Activated naive CD4-positive, alpha-beta T cell treated with anti-CD3 and anti-CD28 coated beads for 36 hours (primary cell): ENCODE measurements at places on chromosomes 11 and 22. TPM values are rescaled to one million over a fixed set of nuclear protein-coding genes. Genes with fewer than 3 reads are reported as not detected.

The CCDC157 gene
- 1.1 TPM for total RNA-seq

DNA sequence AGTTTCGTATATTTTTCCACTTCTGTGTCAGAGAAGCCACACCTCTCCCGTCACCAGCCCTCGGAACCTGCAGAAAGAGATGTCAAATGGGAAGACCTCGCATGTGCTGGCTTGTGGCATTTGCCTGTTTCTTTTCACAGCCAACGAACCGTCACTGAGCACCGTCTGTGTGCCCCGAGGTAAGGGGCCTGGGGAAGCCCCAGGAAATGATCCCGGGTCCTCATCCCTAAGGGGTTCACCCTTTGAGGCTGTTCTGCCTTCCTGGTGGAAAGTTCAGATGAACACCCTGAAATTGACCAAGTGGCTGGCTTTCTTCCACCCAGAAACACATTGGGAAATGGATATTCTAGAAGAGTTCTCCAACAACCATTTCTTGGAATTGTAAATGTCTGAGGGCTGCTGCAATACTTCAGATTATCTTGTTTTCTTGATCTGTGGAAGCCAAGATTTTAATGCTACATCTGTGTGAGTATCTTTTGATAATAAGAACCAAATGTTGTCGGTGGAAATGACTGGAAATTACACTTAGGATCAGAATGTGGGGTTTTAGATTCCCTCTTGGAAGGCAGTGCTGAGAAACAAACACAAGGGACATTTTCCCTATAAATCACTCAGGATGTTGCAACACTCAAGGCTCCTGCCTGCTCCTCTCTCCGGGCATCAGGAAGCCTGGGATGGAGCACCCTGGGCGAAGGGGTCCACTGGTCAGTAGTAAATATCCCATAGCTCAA lies 37.6 kb downstream of the RIBC2 start:
- H3K4me1 ChIP-seq: no peaks in the 10 kb centered on the region
- no peak overlapping the region for H3K4me3 ChIP-seq
- H3K27me3 ChIP-seq: no peaks in the 10 kb centered on the region
- no peak overlapping the region for H3K27ac ChIP-seq

DNA sequence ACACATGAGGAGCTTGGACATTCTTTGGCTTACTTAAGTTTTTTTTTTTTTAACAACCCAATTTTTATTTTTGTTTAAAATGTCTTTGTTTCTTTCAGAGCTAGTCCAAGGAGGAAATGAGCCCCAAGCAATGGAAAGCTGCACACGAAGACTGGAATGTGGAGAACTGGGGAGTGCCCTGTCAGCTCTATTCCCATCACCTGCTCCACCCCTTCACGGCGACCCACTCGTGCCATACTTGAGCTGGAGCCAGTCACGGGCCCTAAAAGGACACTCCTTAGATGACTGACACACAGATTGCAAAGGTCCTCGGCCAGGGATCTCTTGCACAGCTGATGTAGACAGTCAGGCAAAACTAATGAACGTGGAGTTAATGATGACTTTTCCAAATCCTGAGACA lies 10.6 kb upstream of the SLC25A18 start:
- H3K27ac ChIP-seq: no peak overlapping the region
- H3K36me3 ChIP-seq: no peaks in the 10 kb centered on the region
- no peaks in the 10 kb centered on the region for H3K4me1 ChIP-seq
- H3K4me3 ChIP-seq: no peak overlapping the region
- no peak for DNase-seq
- H3K27me3 ChIP-seq: no peaks in the 10 kb centered on the region

GRCh38 chr11:16853859-16854258 lies 115.4 kb downstream of the C11orf58 start:
- no peak overlapping the region for H3K27ac ChIP-seq
- no peak overlapping the region for H3K4me3 ChIP-seq
- no peak for DNase-seq
- no peaks in the 10 kb centered on the region for H3K27me3 ChIP-seq

DNA sequence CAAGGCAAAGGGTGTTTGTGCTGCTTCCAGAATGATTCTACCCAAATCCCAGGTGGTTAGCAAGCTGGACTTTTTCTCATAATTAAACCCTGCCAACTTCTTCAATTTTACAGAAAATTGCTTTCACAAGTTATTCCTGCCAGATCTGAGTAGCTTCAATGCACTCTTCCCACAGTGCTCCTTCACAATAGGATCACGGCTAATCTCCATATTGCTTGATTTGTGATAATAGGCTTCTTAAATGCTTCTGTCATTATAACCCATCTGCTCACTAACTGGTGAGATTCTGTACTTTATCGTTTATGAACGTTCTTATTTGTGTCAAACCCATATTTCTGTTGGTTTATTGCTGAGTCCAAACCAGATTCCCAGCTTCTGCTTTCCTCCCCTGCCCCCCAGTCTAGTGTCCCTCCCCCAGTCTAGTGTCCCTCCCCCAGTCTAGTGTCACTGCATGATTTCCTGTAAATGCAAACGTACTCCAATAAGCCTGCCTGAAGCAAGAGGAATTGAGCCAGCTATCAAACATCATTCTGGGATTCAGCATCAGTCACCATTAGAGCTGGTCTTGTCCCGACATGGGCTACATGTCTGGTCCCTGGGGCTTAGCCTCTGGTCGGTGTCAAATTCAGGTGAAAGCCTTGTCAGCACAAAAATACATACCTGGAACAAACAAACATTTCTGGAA lies 14.0 kb downstream of the MMP3 start:
- DNase-seq: no peak
- no peak overlapping the region for H3K4me3 ChIP-seq
- no peaks in the 10 kb centered on the region for H3K4me1 ChIP-seq
- no peaks in the 10 kb centered on the region for H3K36me3 ChIP-seq
- no peak overlapping the region for H3K27ac ChIP-seq
- H3K27me3 ChIP-seq: peaks cover 28% of the 10 kb centered on the region

GRCh38 chr22:46295277-46295971 lies 1.2 kb upstream of the GTSE1 start:
- peaks cover 7% of the 10 kb centered on the region for H3K27me3 ChIP-seq
- no peak for DNase-seq
- peak overlapping the region; percentile 53 for H3K27ac ChIP-seq
- H3K4me1 ChIP-seq: peaks cover 25% of the 10 kb centered on the region

The HORMAD2 gene
- total RNA-seq: not detected

The BTBD18 gene
- total RNA-seq: not detected

DNA sequence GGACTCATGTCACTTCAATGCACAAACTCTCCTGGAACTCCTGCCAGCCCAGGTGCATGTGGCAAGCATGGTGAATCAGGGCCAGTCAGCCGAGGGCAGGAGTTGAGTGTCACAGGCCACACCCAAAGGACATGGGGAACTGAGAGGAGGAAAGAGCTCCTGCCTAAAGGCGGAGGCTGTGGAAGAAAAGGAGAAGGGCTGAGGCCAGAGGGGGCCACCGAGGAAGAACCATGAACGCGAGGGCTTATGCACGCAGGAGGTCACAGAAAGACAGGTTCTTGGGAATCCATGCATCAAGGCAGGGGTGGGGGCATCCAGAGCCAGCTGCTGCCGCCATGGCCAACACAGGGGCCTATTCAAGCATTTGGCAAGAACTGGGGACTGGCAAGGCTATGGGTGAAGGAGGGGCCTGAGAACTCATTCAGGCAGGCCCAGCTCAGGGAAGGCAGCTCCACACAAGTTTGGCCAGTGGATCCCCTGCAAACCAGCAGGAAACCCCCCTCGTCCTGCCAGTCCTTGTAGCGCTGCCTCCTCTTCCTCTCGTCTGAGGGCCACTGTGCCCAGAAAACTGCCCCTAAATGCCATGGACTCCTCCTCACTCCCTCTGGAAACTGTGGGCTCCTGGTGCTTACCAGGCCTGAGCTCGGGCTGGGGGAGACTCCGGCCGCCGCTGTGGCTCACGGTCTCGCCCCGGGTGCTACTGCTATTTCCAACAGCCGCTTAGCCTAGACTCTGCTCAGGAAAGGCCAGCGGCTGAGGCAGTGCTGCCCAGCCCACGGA lies 15.4 kb downstream of the PPM1F start:
- no peak for DNase-seq
- H3K27me3 ChIP-seq: no peaks in the 10 kb centered on the region
- H3K36me3 ChIP-seq: peaks cover 5% of the 10 kb centered on the region
- no peak overlapping the region for H3K27ac ChIP-seq
- no peak overlapping the region for H3K4me3 ChIP-seq

- peaks cover 2% of the 10 kb centered on the region for H3K36me3 ChIP-seq
- DNase-seq: no peak
- peaks cover 17% of the 10 kb centered on the region for H3K4me1 ChIP-seq
- H3K27ac ChIP-seq: no peak overlapping the region
- peaks cover 12% of the 10 kb centered on the region for H3K27me3 ChIP-seq
These were observed 2.2 kb downstream of the GPR137 start for GRCh38 chr11:64287676-64288352.

DNA sequence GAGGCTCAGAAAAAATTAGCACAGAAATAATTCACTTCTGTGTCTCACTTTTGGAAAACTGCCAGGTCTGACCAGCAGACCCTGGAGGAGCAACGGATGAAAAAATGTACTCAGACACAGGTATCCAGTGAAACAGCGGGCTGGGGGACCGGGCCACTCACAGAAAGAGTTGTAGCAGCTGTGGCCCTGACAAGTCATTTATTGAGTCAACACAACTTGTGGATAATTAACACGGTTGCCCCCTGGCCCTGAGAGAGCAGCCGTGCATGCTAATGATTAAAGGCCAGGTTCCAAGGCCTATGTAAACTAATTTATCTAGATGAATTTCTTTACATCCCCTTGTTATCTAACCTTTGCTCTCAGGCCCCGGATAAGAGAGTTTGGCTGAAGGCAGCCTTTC lies 131.3 kb downstream of the AASDHPPT start:
- no peak overlapping the region for H3K27ac ChIP-seq
- no peak for DNase-seq
- H3K4me1 ChIP-seq: no peaks in the 10 kb centered on the region

GRCh38 chr11:68763181-68763721 lies 11.9 kb upstream of the TESMIN start:
- no peaks in the 10 kb centered on the region for H3K27me3 ChIP-seq
- DNase-seq: no peak
- H3K4me1 ChIP-seq: no peaks in the 10 kb centered on the region
- H3K36me3 ChIP-seq: peaks cover 3% of the 10 kb centered on the region
- no peak overlapping the region for H3K4me3 ChIP-seq
